Epithelial cell of esophagus (primary cell): ENCODE measurements at places on chromosomes 1 and 21.
A peak's percentile ranks its signal among the peaks of the same experiment; 100 is the strongest.

DNA sequence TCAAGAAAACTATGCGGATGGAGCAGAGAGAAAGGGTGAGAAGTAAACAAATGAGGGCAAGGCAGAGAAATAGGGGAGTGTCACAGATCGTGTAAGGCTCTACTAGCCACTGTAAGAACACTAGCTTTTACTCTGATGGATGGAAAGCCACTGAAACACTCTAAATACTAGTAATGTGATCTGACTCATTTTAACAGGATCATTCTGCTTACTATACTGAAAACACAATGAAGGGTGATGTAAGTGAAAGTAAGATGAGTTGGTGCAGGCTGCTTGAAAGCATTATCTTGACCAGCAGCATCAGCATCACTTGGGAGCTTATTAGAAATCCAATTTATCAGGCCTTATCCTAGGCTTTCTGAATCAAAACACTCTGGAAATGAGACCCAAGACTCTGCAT, 32.7 kb downstream of the TUT4 start:
- peak; percentile 30 for DNase-seq

- peak; percentile 20 for DNase-seq
Observed at GRCh38 chr21:44299085-44299457, 782 bp upstream of the PFKL start.

DNA sequence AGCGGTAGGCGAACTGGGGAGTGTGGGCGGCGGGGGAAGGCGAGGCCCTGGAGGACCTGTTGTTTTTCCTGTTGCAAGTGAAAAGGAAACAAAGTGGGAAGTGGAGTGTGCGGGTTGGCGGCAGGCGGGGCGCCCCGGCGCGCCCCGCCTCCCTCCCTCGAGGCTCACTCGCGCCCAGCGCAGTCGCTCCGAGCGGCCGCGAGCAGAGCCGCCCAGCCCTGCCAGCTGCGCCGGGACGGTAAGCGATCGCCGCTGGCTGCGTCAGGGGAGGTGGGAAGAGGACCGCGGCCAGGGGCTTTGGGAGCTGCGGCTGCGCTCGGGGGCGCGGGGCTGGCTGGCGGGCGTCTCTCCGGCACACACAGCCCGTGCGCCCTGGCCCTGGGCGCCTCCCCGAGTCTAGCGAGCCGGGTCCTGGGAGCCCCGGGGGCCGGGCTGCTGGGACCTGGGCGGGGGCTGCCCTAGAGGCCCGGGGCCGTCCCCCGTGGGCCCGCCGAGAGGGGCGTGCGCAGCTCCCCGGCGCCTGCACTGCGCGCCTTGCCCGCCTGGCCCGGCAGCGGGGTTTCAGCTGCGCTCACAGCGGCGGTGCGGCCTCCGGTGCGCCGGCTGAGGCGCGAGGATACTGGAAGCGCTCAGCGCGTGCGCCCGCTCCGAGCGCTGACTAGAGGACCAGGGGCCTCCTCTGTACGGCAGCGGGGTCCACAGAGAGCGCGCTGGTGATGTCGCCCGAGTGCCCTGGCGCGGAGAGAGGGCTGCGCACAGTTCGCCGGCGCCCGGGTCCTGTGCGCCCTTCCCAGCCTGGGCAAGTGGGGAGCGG, at the start of gene PIK3CD:
TSS of gene PIK3CD (plus strand) at position 167 of the 814 bp plus-strand sequence. CDS start 58,725 bp downstream, outside the sequence.
- peak; percentile 55 for DNase-seq

DNA sequence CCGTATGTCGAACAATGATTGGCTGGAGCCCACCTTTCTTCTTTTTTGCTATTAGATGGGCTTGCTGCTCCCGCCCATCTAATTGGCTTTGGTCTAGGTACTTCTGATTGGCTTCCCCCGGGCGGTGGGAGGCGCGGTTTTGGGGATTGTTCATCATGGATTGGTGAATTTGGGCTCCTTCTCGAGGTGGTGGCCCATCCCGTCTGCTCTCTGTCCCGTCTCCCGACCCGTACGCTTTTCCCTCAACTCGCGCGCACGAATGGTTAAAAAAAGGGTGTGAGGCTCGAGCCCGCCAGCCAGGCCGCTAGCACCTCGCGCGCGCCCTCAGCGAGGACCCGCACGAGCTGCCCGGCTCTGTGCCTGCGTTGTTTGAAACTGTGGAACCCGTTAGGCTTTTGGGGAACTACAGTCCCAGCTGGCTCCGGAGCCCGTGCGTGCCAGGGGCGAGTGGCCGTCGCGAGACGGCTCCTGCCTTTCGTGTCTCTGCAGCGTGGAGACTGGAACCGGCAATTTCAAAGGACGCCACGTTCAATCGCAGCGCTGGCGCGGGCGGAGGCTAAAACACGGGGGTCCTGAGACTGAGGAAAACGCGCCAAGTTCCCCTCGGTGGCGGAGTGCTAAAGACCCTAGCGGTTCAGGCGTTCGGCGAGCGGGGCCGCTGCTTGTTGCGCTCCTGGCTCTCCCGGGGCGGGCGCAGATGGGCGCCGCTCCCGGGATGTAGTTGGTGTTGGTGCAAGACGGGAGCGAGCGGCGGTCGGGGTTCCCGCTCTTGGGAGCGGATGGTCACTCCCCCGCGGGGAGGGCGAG, at the start of gene USP1:
TSS of gene USP1 (plus strand) at position 584 of the 807 bp plus-strand sequence. CDS start 2,819 bp downstream, outside the sequence.
- no peak for DNase-seq

GRCh38 chr1:10841118-10841517, 44.7 kb upstream of the CASZ1 start:
- no peak for DNase-seq

DNA sequence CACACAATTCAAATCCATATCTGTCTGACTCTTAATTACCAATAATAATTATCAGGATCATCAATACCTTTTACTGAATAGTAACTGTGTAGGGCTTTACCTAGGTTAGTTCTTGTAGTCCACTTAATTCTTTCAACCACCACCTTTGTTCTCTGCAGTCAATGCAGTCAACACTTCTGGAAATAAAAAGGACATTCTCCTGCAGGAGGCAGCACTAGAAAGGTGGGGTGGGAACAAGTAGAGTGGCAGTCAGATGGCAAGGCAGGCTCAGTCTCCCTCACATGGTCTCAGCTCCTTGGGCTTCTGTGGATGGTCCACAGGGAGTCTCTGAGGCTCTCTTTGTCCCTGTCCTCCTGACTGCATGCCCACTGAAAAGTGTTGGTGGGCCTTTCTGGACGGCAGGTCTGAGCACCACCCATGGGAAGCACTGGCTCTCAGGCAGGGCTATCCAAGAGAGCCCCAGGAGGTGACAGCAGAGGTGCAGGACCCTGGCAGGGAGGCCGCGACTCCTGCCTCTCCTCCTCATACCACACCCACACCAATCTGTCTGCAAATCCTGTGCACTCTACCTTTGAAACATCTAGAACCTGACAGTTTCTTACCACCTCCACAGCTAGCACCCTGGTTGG, 237.3 kb downstream of the FOXD2 start:
- DNase-seq = no peak

- DNase-seq = no peak
Observed at GRCh38 chr1:76268341-76268740, 193.8 kb downstream of the ST6GALNAC3 start.

GRCh38 chr1:6470132-6471085, 4.4 kb upstream of the TNFRSF25 start:
- no peak for DNase-seq

GRCh38 chr1:61518670-61519400, 206.1 kb downstream of the TM2D1 start:
- peak; percentile 93 for DNase-seq

- DNase-seq = no peak
Observed at GRCh38 chr1:186683652-186684410, 3.6 kb upstream of the PTGS2 start.

DNA sequence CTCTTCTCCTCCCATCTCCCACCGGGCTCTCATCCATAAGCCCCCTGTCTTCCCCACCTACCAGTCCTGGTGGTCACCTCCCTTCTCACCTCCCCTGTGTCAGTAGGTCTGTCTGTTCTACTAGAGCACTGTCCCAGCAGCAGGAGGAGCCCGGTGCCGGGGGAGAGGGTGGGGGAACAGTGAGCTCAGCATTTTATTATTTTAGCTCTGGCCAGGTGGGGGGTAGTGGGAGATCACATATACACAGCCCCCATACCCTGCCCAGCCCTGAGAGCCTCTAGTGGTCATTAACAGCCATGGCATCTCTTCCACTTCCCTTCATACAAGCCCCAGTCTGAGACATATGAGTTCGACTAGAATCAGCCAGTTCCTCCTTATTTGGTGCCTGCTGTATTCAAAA, at the start of gene TMOD4:
TSS of gene TMOD4 (minus strand) at position 119 of the 400 bp plus-strand sequence. CDS start 1,106 bp downstream, outside the sequence.
- peak; percentile 25 for DNase-seq

DNA sequence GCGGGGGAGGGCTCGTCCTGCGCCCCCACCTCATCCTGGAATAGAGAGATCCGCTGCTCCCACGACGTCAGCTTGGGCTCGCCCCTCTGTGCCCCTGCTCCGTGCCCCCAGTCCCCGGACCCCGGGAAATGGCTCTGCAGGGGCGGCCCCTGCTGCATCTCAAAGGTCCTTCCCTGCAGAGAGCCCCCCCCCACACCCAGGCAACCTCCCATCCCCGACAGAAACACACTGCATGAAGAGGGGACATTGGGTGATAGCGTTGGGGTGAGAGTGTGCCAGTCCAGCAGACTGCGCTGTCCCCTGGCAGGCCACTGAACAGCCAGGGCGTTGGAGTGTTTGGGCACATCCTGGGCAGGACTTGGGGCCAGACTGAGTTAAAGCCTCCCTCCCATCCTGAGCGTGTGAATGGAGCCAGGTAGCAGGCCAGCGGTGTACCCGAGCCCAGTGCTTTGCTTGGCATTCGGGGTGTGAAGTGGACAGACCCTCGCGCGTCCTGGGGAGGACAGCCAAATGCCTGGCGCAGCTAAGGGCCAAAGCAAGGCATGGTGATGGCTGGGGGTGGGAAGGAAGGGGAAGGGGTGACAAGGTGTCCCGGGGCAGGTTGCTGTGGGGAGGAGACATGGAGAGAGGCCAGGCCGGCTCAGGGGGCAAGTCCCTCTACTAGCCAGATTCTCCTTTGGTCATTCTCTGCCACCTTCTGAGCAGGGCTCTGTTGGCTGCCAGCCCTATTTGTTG, 633 bp upstream of the ETNK2 start:
- DNase-seq = no peak

GRCh38 chr1:110189181-110189580, 20.9 kb upstream of the KCNC4 start:
- no peak for DNase-seq

- DNase-seq = no peak
Observed at GRCh38 chr21:26534517-26534916, 38.6 kb downstream of the CYYR1 start.

GRCh38 chr1:61816191-61816590, 73.9 kb downstream of the PATJ start:
- no peak for DNase-seq

DNA sequence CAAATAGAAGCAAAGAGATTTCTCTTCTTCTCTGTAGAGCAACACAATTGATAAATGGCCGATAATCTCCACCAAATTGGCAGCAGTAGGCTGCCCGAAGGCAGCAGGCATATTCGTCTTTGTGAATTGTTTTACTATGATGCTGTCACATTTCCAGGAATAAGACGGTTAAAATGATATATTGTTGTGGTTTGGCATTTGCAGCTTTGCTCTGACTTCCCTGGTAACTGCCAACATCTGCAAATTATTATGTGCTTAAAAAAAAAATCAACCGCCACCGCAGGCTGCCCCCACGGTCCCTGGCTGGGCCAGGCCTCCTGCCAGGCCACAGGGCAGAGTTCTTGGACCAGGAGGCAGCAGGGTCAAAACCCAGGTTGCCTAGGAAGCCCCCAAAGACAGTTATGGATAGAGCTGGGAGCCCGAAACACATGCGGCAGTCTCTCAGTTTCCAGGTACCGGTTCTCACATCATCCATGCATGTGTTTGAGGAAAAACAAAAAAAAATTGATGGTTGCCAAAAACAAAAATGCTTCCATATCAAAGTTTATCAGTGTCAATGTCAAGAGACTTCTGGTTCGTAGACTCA, 179.3 kb downstream of the ETS2 start:
- no peak for DNase-seq

DNA sequence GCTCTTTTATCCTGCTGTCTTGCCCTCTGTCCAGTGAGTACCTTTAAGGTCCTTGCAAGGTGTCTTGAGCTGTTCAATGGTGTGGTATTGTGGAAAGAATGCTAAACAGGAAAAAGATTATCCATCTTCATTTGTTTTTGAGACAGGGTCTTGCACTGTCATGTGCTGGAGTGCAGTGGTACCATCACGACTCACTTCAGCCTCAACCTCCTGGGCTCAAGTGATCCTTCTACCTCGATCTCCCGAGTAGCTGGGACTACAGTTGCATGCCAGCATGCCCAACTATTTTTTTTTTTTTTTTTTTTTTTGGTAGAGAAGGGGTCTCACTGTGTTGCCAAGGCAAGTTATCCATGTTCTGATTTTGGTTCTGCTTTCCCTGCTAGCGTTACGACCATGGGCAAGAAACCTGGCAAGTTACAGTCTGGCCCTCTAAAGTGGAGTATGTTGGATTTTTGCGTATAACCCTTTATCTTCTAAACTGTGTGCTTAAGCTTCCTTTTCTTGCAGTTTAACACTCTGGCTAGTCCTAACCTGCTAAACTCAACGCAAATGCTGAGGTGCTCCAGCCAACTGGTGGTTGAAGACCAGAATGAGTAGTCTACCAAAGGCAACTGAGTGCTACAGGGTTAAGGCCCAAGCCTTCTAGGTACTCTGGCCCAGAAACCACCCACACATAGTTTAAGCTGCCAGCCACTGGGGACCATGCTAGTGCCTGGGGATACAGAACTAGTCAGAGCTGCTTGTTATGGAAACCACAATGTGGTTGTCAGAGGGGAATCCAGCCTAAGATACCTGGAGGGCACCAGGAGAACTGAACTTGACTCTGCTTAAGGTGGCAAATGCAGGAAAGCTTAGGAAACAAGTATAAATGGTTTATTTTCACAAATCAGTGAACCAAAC, 7.9 kb downstream of the RPL11 start:
- DNase-seq = peak; percentile 49

- no peak for DNase-seq
Observed at GRCh38 chr1:5265438-5266075, 611.1 kb downstream of the AJAP1 start.

GRCh38 chr1:230749635-230750034, 2.4 kb downstream of the CAPN9 start:
- no peak for DNase-seq

DNA sequence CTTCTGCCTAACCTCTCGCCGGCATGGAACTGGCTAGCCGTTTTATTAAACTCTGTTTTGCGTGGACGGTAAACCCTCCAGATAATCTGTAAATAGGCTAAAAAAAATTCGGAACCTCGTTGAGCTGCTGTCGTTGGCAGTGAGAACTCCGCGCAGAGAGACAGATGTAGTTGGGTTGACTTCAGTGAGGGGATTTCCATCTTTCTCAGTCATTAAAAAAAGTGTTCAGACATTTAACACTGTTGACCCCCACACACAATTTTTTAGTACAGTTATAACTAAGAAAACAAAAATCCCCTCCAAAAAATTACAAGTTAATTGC, 464 bp downstream of the PARK7 start:
- DNase-seq = no peak

DNA sequence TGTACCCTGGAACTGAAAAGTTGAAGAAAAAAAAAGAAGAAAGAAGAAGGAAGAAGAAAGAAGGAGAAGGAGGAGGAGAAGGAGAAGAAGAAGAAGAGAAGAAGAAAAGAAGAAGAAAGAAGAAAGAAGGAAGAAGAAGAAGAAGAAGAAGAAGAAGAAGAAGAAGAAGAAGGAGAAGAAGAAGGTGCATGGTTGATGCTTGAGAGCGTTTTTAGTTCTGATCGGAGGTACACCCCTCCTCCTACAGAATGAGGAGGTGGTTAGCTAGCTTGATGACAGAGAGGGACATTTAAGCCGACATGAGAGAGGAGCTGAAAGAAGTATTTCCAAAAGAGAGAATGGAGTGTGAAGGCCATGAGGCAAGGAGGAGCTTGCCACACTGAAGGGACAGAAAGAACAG, 5.6 kb upstream of the ZNF362 start:
- DNase-seq = no peak
